Right ventricle myocardium superior (tissue), 1 donor: ENCODE measurements at places on chromosomes 5 and 9. TPM values are rescaled to one million over a fixed set of nuclear protein-coding genes. Genes with fewer than 3 reads are reported as not detected.

The SPINK1 gene
- not detected for total RNA-seq

The CKS2 gene
- 7.1 TPM for total RNA-seq

The NFX1 gene
- total RNA-seq: 26.2 TPM

The PDGFRB gene
- 47.0 TPM for total RNA-seq

The TICAM2 gene
- 2.7 TPM for total RNA-seq

The SHB gene
- 15.0 TPM for total RNA-seq
